Inflammatory macrophage (primary cell): ENCODE measurements at places on chromosomes 2 and 18.

- DNase-seq, result no peak
Measured at GRCh38 chr2:139034064-139034463, 253.9 kb upstream of the NXPH2 start.

- DNase-seq, result no peak
Measured at GRCh38 chr2:8620611-8621382, 61.1 kb upstream of the ID2 start.

DNA sequence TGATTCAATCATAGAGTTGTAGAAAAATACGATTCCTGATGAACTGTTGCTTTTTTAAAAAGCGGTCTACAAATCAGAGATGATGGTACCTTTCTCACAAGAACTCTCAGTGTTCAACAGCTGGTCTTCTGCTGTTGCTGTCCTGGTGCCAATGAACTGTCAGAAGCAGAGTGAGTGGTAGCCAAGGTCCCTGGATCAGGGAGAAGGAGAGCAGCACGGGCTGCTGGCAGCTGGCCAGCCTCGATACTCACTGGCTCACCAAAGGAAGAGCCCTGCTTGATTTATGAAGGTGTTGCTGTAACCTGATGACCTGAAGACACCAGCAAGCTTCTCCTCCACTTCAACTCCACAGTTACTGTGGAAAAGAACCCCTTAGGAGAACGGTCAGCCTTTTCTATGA, 300.8 kb upstream of the SOX11 start:
- DNase-seq, result no peak

GRCh38 chr2:120886534-120887319, 151.1 kb downstream of the GLI2 start:
- DNase-seq, result no peak

- DNase-seq, result no peak
Measured at GRCh38 chr2:186294248-186294888, 191.7 kb upstream of the ZC3H15 start.

- no peak for DNase-seq
Measured at GRCh38 chr2:24052951-24053350, 3.4 kb downstream of the FKBP1B start.

- no peak for DNase-seq
Measured at GRCh38 chr2:41873102-41874031, 174.5 kb upstream of the PKDCC start.

- no peak for DNase-seq
Measured at GRCh38 chr2:72276356-72276755, 128.7 kb upstream of the CYP26B1 start.

GRCh38 chr2:234861841-234862735, 89.7 kb upstream of the SH3BP4 start:
- DNase-seq, result no peak

- DNase-seq, result peak; percentile 82
Measured at GRCh38 chr2:60550178-60550983, 3.1 kb downstream of the BCL11A start.

- DNase-seq, result no peak
Measured at GRCh38 chr18:70931942-70932814, 643.3 kb downstream of the SOCS6 start.

DNA sequence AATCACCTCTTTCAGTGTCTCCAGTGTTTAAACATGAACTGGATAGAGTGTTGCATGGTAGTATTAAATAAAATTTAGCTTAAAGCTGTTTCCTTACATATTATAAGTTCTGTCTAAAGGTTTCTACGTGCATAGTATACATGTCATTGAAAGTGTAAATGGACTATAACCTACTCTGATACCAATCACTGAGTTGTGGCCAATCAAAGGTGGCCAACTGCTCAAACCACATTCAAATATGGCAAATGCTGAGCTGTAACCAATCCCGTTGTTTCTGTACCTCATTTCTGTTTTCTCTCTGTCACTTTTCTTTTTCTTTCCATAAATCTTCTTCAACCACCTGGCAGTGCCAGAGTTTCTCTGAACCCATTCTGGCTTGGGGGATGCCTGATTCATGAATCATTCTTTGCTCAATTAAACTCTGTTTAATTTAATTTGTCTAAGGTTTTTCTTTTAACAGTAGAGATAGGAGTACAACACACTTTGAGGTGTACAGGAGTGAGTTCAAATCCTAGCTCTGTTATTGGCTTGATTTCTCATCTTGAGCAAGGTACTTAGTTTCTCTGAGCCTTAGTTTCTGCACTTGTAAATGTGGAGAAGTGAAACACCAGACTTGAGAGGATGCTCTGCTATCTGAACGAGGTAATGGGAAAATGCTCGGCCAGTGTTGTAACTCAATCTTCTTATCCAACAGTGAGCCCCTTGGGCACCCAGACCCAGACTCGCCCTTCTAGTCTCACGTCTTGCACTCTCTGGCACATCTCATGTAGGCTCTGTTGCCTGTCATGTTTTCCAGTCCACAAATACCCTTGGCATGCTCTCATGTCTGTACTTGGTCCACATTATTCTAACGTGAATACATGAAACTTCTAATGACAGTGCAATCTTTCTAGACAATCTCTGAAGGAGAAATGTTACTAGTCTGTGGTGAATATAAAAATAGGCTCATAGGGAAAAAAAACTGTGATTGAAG, 228.0 kb downstream of the PIK3C3 start:
- DNase-seq, result no peak

- peak; percentile 21 for DNase-seq
Measured at GRCh38 chr18:53909668-53910067, 314.8 kb downstream of the MBD2 start.

DNA sequence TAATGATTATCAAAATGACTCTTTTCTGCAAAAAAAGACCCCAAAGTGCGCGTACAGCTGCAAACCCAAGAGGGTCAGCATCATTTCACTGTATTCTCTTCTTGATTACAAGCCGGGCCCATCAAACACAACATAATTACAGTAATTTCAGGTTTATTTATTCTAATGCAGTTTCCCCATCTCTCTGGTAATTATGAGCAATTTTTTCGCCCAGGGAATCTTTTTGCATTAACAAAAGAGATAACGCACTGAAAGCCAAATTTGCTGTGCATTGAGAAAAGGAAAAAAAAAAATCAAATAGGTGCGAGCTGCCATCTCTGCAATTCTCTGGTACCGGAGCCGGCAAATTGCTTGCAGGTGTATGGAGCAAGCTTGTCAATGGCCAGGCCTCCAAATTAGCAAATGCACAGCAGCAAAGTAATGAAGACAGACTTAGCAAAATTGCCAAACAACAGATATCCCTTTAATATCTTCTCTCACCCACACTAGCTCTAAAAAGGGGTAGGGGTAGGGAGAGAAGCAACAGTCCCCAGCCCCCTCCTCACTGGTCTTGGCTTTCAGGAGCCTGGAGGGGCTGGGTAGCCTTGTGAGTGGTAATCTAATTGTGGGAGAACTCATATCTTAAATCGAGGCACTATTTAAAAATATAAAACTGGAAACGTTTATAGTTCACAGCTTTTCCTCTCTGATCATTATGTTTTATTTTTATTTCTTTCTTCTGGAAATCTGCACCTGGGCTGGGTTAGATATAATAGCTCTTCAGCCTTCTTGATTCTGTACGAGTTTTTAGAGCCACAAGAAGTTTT, 6.7 kb downstream of the DLX1 start:
- DNase-seq, result no peak

DNA sequence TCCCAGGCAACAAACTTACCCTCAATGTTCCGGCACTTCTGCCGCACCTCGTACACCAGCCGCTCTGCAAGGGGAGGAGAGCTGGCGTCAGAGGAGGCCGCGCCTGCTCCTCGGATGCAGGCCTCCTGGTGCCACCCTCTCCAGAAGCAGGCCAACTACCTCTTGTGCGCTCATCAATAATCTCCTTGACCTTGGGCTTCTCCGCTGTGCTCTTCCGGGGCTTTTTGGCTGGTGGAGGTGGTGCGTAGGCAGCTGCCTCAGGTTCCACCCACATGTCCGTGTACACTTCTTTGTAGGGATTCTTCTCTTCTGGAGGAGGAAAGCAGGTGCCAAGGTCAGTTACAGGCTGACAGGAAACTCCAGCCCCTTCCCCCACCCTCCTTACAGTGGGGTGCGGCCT, 77.6 kb upstream of the POMC start:
- DNase-seq, result no peak

- no peak for DNase-seq
Measured at GRCh38 chr2:185137700-185138099, 539.4 kb downstream of the ZNF804A start.

- no peak for DNase-seq
Measured at GRCh38 chr2:219448099-219448775, 13.6 kb downstream of the SPEG start.
